Stimulated activated CD8-positive, alpha-beta memory T cell treated with anti-CD3 and anti-CD28 coated beads, Interleukin-15, amount 100 ng/mL, for 48 hours (primary cell): ENCODE measurements at places on chromosomes 6 and 20.

DNA sequence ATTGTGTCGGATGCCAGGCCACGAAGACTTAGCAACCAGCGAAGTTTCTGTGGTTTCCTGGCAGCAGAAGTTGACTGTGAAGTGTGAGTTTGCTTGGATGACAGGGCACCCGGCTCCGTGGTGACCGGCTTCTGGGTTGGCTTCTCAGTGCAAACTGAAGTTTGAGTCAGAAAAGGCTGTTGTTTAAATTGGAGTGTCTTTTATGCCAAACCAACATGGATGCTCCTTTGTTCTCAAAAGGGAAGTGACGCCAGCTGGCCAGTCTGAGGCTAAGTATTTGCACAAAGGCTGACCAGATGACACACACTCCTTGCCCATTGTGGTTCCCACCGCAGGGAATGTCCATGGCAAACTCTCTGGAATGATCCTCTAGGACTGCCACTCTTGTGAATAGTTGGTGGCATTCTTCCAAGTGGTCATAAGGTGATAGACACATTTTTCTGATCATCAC is 164.8 kb upstream of the QKI start:
- no peak for DNase-seq

DNA sequence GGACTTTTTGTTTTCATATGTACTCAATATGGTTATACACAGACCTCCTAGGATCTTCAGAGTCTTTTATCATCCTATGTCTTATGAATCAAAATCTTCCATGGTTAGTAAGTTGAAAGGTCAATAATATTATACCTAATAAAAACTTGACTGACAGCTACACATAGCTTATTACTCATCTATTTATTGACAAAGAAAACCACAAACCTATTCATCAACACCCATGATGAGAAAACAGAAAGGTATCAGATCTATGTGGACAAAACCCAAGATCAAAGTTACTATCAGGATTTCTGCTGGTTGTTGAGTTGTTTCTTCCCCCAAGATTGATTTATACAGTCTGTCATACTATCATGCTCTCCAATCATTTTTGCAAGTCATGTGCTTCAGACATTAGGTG is 460.1 kb upstream of the MANEA start:
- no peak for DNase-seq

DNA sequence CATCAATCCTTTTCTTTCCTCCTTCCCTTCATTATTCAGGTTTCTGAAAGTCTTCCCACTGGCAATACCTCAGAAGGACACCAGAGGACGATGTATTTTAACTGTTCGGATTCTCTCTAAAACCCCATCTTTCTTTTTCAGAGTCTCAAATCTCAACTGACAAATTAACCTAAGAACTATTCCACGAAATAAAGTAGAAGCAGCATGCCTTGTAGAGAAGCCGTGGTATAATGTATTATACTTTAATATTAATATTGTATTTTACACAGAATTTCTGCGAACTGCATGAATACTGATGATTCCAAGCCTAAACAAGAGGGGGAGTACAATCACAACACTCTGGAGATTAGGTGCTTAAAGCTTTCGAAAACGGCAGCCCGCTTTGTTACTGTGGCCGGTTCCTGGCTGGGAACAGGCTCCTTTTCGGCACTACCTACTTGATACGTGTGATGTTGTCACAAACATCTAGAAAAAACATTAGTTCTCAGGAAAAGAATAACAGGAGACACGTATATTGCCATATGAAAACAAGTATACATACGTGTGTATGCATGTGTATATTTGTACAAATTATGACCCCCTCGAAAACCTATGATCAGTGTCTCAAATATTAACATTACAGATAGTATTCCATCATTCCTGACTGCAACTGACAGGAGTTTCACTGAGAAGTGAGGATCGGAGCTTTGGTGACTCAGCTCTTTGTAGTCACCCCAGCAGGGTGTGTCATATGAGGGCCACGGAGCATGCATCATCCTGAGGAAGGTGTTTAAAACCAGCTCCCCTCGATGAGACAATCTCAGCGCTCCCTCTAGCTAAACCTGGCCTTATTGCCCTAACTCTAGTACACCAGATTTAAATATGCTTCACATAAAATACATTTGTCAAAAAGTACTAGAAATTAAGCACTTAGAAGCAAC is 319.7 kb upstream of the TCF21 start:
- peak; percentile 4 for DNase-seq

- no peak for DNase-seq
Observed at GRCh38 chr6:18390476-18390875, 3.3 kb downstream of the RNF144B start.

GRCh38 chr20:2337142-2337541 is 41.3 kb downstream of the TGM3 start:
- DNase-seq: no peak

GRCh38 chr6:41352396-41352795 is 17.0 kb downstream of the NCR2 start:
- DNase-seq: no peak

GRCh38 chr6:40210628-40211056 is 276.4 kb upstream of the MOCS1 start:
- DNase-seq: no peak

DNA sequence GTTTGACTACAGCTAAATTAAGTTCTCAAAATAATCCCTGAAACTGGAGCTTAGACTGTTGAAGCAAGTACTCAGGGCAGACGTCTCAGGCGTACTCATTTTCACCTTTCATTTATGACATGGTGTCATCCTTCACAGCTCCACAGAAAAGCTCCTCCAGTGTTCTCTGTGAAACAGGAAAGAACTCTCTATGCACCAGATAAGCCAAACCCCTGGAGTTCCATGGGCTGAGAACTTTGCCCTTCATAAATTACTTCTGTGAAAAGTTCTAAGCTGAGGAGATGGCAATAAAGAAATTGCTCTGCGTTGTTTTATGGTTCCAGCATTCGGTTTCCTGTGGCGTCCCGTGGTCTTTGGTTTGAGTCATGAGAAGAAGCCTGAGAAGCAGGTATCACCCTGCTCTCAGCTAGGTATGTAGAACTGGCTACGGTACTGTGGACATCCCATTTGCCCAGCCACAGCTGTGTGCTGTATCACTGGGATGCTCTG is 20.2 kb upstream of the RREB1 start:
- DNase-seq: no peak

- DNase-seq: no peak
Observed at GRCh38 chr6:119076576-119077390, 1.7 kb downstream of the FAM184A start.

DNA sequence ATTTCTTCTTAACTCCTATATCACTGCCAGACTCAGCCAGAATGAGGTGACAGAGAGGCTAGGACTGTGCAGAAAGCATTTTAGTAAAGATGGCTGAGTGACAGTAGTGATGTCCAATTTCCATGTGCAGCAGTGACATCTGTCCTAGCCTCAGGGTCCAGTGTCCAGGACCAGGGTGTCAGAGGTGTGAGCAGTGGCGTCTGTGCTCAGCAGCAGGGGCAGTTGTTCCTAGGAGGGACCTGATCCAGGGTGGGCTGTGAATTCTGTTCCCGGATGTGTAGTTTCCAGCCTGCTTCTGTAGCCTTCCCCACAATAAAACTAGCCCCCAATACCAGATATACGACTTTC is 6.0 kb downstream of the HLA-B start:
- no peak for DNase-seq

DNA sequence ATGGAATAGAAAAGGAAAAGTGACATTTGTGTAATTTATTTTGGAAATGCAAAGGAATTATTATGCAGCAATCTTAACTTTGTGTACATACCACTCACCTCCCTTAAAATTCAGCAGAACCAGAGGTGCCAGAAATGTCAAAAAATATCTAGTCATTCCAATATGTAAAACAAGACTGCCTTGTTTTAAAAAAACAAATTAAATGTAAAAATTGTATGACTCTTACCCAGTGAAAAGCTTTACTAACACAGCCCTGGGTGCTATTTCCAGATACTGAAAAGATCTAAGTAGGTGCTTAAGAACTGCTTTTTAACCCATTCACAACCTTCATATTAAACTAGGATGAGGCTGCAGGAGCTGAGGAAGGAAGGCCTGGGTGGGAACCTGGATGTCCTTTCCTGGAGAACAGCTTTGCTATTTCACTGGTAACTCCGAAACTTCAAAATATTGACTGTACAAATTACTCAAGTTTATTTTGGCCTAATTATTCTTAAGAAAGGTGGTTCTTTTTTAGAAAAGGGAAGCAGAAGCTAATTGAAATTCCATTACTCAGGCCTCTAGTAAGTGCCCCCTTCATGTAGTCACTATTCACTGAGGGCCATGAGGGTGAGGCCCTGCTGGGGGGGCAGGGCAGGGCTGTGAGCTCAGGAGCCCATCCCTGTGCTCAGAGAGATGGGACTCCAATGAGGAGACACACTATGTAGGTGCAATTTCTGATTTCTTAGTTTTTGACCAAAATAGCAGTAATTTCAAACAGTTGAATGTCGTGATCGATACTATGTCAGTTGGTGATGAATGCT is 139.6 kb downstream of the MAP3K4 start:
- no peak for DNase-seq

DNA sequence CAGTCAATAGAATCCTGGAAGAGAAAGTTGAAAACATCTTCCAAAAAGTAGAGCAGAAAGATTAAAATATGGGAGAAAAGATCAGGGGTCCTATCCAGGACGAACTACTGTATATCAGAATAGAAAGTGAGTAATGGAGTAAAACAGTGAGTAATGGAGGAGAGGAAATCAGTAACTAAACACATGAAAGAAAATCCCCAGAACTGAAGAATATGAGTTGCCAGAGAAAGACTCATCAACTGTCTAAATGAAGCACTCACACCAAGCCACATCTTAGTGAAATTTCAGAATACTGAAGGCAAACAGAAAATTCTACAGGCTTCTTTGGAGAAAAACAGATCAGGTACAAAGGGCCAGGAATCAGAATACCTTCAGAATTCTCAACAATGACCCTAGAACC is 14.9 kb downstream of the IL17A start:
- no peak for DNase-seq

DNA sequence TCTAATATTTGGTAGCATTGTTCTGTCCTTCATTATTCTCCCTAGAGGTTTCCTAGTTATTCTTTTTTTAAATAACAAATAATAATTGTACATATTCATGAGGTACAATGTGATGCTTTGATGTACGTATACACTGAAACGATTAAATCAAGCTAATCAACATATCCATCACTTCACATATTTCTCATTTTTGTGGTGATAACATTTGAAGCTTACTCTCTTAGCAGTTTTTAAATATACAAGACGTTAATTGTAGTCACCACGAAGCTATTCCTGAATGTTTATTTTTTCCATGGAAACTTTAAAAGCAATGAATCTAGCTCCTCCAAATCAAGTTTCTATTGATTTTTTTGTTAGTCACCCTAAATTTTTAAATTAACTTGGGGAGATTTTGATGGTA is 116.5 kb upstream of the PRND start:
- DNase-seq: no peak

GRCh38 chr6:132798869-132799538 is 567 bp upstream of the SLC18B1 start:
- DNase-seq: no peak

DNA sequence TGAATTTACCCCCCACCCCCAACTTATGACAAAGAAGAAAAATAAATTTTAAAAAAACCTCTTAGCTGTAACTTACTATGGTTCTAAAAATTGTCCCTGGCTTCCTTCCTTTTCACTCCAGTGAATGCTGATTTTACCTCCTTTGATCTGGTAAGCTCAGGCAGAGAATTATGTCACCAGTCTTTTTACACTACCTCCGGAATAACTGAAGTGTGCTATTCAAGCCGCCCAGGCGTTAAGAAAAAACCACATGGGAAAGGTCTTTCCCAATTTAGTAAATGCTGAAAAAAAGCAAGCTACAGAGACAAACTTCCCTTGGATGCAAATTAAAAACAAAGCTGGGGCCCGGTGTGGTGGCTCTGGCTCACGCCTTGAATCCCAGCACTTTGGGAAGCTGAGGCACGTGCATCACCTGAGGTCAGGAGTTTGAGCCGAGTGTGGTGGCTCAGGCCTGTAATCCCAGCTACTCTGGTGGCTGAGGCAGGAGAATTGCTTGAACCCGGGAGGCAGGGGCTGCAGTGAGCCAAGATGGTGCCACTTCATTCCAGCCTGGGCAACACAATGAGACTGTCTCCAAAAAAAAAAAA is 12.4 kb downstream of the SNX5 start:
- DNase-seq: no peak

- no peak for DNase-seq
Observed at GRCh38 chr20:1830240-1830639, 65.0 kb upstream of the SIRPA start.

- DNase-seq: no peak
Observed at GRCh38 chr6:111566873-111567517, 38.7 kb downstream of the TRAF3IP2 start.

DNA sequence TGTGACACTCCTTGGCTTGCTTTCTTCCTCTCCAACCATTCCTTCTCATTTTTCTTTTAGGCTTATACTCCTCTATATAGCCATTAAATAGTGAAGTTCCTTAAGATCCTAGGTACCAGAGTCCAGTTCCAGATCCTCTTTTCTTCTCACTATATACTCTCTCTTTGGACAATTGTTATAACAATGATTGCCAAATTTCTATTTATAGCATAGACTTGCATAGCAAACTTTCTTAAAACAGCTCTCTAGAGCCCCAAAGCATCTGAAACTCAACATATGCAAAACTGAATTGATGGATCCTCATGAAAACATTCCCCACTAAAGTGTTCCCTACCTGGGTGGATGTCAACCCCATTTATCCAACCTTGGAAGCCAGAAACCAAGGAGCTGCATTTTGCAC is 13.4 kb downstream of the PHIP start:
- no peak for DNase-seq

- no peak for DNase-seq
Observed at GRCh38 chr6:159012201-159012600, 12.2 kb upstream of the RSPH3 start.

DNA sequence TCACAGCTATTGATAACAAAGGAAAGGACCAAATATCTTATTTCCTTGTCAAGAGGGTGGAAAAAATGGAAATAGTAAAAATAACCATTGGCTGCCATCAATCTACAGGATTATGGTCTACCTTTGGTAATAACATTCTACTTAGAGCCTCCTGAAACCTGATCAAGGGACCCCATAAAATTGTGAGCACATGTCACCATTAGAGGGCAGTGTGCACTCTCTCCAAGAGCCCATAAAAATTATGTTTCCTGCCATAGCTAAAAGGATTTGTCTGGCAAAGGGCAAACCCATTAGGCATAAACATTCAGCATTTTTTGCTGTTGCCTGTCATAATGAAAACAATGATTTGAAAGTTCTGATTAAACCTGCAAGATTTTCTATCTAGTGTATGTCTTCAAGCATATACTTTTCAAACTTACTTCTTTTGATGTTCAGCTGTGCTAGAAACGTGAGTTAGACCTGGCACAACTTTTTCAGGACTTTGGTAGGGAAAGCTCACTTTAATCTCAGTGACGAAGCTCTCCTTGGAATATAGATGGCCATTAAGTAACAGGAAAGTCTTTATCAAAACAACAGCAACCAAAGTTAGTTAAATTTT is 120.7 kb upstream of the ZFP64 start:
- DNase-seq: no peak

- no peak for DNase-seq
Observed at GRCh38 chr6:845566-845965, 152.6 kb upstream of the EXOC2 start.

GRCh38 chr6:79403563-79403962 is 133.7 kb downstream of the LCA5 start:
- DNase-seq: no peak

GRCh38 chr6:142421285-142422117 is 119.7 kb downstream of the ADGRG6 start:
- no peak for DNase-seq

GRCh38 chr6:50822078-50822476 is 3.4 kb downstream of the TFAP2B start:
- DNase-seq: no peak

GRCh38 chr6:126134491-126134890 is 148.2 kb downstream of the TRMT11 start:
- DNase-seq: no peak

GRCh38 chr6:168060521-168060931 is 18.5 kb downstream of the FRMD1 start:
- no peak for DNase-seq
